ENCODE measurements at places on chromosomes 12 and 14.

DNA sequence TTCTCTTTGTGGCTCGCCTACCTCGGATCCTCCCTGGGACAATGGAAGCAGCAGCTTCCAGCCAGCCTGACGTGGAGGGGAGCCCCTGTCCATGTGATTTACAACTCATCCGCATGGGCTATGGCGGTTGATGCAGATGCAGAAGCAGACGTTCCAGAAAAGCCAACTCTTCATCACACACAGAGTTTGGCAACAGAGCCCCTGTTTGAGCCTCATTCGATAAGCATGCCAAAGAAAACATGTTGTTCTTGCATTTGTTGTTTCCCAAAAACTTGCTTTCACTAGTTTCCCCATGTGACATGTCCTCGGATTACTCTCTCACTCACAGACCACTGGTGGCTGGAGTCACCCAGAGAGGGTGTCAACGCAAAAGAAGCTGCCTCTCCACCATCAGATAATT is 16.4 kb upstream of the TC2N start:
- no peak for DNase-seq

- no peak for DNase-seq
Measured at GRCh38 chr14:68986926-68987652, 8.0 kb upstream of the ACTN1 start.

GRCh38 chr14:60621386-60621785 is 27.9 kb downstream of the SIX1 start:
- no peak for DNase-seq

- DNase-seq: no peak
Measured at GRCh38 chr12:6074979-6075585, 49.4 kb downstream of the VWF start.

DNA sequence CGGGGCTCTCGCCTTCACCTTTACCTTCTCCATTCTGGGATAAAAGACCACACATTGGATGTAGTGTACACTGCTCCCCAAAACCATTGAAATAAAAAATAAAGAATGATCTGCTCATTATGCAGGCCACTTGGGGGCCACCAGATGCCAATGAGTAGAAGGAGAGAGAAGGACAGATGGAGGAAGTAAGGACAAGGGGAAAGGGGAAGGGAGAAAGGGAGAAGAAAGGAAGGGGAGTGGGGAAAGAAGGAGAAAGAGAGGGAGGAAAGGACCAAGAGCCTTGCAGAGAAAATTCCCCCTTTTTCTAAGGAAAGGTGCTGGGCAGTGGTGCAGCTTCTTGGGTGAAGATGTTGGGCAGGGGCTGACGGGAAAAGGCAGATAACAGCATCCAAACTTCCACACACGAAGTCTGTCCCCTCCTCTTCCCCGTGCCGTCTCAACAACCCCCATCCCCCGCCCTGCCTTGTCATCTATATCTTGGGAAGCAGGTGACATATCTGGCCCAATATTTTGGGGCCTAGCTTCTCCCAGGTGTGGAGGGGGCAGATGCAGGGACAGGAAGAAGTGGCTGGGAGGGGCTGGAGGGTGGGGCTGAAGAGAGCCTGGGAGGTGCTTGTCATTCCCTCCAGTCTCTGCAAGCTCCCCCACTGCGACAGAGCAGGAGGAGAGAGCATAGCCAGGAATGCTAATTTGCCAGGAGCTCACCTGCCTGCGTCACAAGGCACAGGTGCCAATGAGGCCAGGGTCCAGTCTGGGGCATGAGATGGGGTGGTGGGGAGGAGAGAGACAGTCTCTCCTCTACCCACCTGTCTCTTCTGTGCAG is 107.5 kb downstream of the SINHCAF start:
- no peak for DNase-seq

- DNase-seq: no peak
Measured at GRCh38 chr12:85825746-85826145, 10.5 kb downstream of the RASSF9 start.

DNA sequence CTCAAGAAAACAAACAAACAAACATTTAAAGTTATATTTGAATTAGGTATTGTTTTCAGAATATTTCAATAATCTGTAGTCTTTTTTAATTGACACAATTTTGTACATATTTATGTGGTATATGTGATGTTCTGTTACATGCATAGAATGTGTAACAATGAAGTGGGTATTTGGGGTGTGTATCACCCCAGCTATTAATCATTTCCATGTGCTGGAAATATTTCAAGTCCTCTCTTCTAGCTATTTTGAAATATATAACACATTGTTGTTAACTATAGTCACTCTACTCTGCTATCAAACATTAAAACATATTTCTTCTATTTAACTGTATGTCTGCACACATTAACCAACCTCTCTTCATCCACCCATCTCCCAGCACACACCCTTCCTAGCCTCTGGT is 32.0 kb upstream of the SIX1 start:
- no peak for DNase-seq

- no peak for DNase-seq
Measured at GRCh38 chr12:42338280-42338679, 12.3 kb downstream of the PPHLN1 start.

DNA sequence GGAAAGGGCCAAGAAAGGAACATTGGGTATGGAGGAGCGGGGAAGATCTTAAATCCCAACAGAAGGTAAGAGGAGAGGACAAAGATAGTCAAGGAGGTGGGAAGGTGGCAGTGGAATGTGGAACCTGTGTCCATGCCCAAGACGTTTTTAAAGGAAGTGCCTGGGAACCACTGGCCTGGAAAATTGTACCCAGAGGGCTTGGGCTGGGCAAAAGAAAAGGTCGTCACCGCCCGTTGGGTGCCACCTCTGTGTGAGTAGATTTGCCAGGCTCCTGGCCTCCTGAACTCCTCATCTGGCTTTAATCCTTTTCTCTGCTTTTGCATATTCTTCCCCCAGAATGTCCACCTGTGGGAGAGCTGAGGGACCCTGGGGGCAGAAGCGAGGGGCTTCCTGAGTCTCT is 32.6 kb downstream of the JDP2 start:
- no peak for DNase-seq

GRCh38 chr12:28709986-28710685 is 438.9 kb upstream of the FAR2 start:
- DNase-seq: no peak

- no peak for DNase-seq
Measured at GRCh38 chr12:23684121-23684520, 265.3 kb downstream of the SOX5 start.

- no peak for DNase-seq
Measured at GRCh38 chr14:33349871-33350270, 411.2 kb downstream of the NPAS3 start.

DNA sequence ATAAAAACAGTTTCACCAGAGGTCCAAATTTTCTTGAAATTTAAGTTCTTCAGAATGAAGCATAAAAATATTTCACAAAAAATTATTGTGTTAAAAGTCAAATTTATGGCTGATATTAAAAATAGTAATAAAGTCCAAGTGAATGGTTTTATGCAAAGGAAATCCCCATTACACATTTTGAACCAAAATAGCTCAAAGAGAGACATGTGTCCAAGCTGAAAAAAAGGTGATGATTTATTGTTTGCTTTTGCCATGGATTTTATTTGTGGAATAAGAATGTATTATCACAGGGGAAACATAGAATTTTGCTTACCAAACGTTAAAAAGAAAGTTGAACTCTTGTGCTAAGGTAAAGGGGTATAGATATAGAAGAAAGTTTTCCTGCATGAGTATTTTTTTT is 4.6 kb downstream of the FOXG1 start:
- no peak for DNase-seq

Measured in SHP77 treated with DMSO at 0.1 percent for 48 hours (cell line).